ENCODE measurements at places on chromosomes 6 and 20. TPM values are rescaled to one million over a fixed set of nuclear protein-coding genes. Genes with fewer than 3 reads are reported as not detected.

The NFKBIE gene
- total RNA-seq = 51.9 TPM

The TREML1 gene
- not detected for total RNA-seq

DNA sequence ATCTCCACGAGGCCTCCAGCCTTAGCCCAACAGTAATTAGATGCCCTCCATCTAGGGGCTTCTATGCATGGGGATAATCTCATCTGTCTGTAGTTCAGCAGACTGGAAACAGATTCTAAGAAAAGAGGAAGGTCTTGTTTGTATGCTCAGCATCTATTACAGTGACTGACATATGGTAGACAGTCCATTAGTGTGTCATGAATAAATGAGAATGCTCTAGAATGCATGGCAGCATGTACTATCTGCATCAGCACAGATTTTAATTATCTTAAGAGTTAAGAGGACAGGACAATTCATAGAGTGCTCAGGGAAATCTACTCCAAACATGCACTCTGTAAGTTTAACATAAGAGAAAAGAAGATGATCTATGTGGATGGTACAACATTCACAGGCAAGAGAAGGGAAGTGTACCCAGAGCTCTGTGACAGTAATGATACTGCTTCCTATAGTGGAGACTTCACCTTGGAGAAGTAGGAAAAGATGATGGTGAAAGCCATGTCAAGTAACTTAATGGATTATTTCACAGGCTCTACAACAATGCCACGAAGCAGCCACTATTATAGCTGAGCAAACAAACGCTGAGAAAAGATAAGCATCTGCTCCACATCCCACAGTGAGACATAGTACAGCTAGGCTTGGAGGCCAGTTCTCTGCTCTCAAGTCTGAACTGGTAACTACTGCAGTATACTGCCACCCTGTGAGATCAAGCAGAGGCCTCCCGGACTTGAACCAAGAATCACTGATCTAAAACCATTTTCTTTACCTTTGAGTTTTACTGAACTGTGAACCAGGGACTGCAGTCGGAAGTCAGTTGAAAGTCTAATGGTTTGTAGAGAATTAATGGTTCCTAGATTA is 309.2 kb upstream of the SPTLC3 start:
- DNase-seq = no peak

GRCh38 chr6:153150752-153151440 is 19.8 kb upstream of the RGS17 start:
- peak; percentile 35 for DNase-seq

DNA sequence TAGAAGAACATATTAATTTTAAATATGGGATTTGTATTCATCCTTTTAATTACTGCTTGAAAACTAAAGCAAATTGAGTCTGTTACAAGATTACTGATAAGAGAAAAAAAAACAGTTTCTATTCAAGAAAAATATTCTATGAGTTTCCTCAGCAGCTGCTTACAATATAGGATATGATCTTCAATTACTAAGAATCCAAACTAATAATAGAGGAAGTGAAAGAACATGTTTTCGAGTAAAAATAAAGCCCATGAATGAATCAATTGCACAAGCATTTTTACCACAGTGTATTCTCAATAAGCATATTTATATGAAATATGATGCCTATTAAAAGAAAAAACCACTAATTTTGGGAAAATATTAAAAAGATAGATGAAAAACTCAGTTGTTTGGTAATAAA is 63.4 kb downstream of the AHI1 start:
- no peak for DNase-seq
